ENCODE measurements at places on chromosomes 7 and 10.

GRCh38 chr7:44267719-44268421 lies 57.5 kb downstream of the CAMK2B start:
- no peak for DNase-seq

DNA sequence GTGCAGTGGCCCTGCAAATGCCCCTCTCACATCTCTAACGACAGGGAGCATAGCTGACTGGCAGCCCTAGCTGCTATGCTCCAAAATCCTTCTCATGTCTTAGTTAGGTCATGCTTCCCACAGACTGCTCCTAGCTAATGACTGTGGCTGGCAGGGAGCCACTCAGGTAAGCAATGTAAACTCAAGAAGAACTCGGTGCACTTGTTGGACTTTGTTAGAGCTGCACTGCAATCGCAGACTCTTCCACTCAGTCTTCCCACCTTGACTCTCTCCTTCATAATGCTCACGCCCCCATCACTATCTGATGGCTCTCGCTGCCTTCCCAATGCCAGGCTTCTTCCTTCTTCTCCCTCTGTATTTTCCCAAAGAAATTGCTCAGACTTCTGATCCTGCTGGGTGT lies 24.0 kb downstream of the OR9A2 start:
- DNase-seq: no peak

DNA sequence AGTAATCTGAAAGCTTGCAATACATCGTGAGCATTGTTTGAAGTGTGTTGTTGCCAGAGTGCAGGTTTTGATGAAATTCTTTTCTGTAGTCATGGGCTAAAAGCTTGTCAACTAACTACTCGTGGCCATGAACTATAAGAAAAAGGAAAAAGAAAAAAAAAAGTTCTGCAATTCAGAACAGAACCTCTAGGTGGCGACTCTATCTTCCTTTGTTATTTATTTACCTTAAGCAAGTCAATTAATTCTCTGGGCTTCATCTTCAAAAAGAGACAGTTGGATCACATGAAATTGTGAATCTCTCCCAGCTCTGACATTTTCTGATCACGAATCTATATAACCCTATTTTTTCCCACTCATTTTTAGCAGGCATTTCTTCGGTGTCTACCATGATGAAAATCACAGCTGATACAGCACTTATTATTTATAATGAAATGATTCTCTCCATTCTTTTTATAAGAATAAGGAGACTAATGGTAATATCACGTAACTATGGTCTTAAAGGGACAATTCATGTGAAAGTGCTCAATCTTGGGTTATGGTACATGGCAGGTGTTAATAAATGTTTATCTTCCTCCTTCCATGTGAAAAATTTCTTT lies 18.8 kb downstream of the TMEM196 start:
- no peak for DNase-seq

- no peak for DNase-seq
Observed at GRCh38 chr7:55265836-55266642, 99.1 kb upstream of the LANCL2 start.

- no peak for DNase-seq
Observed at GRCh38 chr7:105454095-105454747, 65.5 kb upstream of the SRPK2 start.

DNA sequence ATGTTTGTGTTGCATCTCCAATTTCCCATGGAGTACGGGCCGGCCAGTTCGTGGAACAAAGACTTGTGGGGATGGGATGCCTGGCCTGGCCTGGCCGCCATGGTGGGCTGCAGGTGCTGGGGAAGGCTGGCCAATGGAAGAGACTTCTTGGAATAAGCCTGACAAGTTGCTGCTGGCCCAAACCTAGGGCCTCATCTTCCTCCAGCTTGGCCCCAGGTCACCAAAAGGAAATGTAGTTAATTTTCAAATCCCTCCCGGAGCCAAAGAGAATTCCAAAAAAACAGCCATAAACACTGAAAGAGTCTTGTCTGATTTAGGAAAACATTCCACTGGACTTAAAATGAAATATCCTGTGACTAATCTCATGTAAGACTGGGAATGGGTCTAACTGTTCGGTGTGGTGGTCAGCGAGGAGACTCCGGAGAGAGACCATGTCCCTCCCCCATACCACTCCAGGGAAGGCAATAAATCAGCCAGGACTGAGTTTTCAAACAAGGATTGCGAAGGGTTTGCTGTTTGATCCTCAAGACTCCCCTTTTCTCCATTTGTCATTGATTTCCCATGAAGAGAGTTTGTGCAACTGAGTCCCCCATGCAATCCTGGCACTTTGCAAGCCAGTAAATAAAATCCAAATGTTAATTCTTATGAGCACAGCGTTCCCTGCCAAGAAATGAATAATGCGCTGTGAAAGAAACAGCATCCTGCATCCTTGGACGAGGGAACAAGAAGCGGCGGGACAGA lies 128.7 kb upstream of the HABP2 start:
- DNase-seq: no peak

- peak; percentile 84 for DNase-seq
Observed at GRCh38 chr10:80132299-80133139, at the start of gene PLAC9. PLAC9 (plus strand) TSS chr10:80132730; CDS start chr10:80132763, 33 bp downstream.

GRCh38 chr7:98000356-98000755 lies 10.4 kb upstream of the OCM2 start:
- no peak for DNase-seq

DNA sequence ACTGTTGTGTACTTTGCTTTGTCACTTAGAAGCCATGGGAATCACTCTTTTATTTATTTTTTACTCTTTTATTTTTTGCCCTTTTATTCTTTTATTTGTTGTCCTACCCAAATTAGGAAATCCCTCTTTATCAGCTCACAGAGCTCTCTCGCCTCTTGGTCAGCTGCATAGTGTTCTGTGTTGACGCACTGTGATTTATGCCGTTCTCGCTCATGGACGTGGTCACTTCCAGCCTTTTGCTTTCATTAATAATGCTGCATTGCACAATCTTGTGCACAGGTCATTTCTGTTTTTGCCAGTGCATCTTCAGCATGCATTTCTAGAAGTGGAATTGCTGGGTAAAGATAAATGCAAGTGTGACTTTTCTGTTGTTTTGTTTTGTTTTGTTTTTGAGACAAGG lies 42.3 kb downstream of the FBH1 start:
- no peak for DNase-seq

GRCh38 chr10:99370993-99371392 lies 41.8 kb downstream of the CNNM1 start:
- DNase-seq: no peak

DNA sequence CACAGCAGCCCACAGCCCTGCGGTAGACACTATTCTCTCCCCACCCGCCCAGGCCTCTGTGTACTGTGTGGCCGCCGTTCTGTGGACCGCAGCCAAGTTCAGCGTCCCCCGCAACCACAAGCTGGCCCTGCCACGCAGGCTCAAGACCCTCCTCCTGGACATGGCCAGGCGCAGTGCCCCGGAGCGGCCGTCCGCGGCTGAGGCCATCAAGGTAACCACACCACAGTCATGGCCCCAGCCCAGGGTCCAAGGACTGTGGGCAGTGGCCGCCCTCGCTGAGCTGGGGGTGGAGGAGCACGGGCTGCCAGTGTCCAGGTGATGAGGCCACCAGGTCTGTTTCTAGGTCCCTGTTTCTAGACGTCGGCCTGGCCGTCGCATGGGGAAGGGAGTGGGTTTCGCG lies 34.4 kb upstream of the UTF1 start:
- no peak for DNase-seq

DNA sequence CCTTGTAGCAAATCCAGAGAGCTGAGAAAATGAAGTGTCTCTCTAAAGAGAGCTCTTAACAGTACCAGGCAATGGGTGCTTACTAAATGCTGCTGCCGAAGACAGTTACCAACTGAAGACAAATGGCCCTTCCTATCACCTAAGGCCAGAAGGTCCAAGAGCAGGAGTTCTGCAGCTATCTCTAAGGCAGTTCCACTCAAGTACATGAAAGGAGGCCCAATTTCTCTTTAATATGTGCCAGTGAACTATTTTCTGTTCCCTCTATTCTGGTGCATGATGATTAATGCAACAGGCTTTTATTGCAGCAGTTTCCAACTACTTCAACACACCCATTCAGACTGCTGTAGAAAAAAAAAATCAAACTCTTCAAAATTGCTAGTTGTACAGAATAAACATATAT lies 122.5 kb downstream of the SLC25A13 start:
- no peak for DNase-seq

DNA sequence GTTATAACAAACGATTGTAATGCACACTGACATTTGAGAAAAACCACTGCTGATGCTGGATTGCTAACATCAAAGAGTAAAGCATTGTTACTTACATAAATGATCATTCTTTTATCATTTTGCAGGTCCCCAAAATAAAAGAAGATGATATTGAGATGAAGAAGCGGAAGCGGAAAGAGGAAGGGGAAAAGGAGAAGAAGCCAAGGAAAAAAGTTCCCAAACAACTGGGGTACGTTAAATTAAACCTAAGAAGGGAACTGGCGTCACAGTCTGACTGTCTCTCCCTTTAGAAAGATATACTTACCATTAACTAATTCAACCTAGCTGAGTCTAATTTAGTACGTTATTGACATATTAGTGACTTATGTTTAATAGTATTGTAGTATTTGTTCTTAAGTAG lies 28.1 kb downstream of the UBN2 start:
- DNase-seq: no peak

DNA sequence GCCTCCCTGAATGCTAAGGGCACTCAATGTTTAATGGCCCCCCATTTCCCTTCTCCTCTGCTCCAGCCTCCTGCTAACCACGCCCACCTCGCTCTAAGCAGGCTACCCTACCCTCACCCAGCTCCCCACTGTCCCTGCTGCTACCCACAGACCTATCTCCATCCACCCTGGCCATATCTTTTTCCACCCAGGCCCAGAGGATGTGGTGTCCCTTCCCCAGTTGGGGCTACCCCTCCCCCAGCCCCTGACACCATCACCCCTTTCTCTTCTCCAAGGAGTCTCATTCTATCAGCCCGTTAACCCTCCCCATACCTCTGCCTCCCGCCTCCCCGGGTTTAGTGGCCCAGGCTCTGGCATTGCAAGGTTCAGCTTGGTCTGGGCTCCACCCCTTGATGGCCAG lies 28.9 kb upstream of the PPIF start:
- no peak for DNase-seq

- no peak for DNase-seq
Observed at GRCh38 chr7:81526971-81527370, 242.9 kb downstream of the HGF start.

- DNase-seq: no peak
Observed at GRCh38 chr10:123103944-123104343, 31.8 kb upstream of the HMX3 start.

GRCh38 chr10:28949005-28950004 lies 272.0 kb downstream of the BAMBI start:
- no peak for DNase-seq

- DNase-seq: peak; percentile 64
Observed at GRCh38 chr7:118153551-118154177, 30.3 kb upstream of the LSM8 start.

DNA sequence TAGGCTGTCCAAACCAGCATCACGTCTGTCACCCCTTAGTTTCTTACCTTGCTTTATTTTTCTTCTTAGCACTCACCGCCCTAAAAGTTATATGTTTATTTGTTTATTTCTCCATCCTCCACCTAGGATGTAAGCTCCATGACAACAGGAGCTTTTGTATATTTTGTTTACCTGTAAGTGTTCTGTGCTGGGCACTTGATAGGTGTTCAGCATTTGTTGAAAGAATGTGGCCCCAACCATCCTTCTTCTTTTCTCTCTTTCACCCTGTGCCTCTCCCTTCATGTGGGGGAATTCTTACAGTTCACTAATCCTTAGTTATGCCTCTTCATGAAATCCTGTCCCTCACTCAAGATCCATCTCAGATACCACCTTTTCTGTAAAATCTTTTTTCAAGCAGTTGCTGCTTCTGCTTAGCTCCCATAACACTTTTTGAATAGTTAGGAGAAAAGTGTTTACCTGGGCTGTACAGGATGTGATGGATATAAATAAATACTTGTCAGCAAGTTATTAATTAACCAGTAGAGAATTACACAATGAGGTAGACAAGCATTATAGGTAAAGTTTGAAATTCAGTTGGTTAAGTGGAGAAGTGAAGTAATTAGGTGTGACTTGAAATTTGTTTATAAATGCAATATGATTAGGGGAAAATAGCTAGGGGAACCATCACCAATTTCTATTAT lies 9.7 kb downstream of the AHR start:
- no peak for DNase-seq

DNA sequence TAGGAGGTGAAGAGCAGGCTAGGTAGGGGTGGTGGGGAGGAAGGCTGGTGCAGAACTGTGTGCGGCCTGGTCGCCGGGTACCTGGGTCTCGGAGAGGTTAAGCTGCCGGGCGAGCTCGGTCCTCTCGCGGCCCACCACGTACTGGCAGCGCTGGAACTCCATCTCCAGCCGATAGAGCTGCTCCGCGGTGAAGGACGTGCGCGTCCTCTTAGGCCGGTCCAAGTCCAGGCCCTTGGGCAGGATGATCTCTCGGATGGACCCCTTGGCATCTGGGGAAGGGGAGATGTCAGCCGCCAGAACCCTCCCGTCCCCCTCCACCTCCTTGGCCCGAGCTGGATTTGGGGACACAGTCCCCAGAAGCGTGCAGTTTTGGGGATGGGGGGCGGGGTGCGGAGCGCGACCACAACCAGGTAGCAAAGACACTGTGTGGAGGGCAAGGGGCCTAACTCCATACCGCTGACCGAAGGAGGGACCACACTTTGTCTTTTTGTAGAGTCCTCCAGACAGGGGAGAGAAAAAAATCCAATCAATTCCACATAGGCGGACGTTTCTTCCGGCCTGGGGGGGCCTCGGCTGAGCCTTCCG lies 1.6 kb downstream of the VAX1 start:
- peak; percentile 66 for DNase-seq

DNA sequence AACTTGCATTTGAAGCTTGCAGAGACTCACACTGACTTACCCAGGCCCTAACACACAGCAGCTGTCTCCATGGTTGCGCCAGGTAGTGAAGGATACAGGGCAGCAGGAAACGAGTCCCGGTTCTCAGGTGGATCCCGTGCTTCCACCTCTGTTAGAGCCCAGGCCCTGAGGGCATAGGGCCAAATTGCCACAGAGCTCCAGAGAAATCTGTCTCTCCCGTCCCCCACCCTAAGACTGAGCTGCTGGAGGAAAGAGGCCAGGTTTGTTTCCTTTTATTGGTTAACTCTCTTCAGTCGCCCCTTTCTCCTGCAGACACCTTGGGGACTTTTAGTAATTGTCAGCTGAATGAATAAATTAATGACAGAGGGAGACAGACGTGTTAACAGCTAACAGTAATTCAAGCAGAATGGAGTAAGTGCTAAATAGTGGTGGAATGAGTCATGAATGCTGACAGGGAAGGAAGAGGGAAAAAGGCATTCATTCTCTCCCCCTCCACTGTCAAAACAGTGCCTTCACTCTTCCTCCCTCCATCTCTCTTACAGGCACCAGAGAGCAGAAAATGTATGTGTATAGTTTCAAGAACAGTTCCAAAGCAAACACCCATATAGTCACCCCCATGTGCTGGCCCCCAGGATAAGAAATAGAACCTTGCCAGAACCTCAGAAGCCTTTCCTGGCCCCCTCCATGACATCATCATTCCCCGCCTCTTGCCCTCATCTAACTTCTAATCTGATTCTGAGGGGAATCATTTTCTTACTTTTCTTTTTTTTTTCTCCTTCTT lies 16.8 kb upstream of the DLG5 start:
- peak; percentile 89 for DNase-seq

- no peak for DNase-seq
Observed at GRCh38 chr7:27688646-27689045, 26.0 kb upstream of the HIBADH start.

Data from endodermal cell (in vitro differentiated cells).